ENCODE measurements at places on chromosomes 4 and X.

GRCh38 chrX:130083656-130084382 is 26.5 kb downstream of the ELF4 start:
- no peak for DNase-seq

DNA sequence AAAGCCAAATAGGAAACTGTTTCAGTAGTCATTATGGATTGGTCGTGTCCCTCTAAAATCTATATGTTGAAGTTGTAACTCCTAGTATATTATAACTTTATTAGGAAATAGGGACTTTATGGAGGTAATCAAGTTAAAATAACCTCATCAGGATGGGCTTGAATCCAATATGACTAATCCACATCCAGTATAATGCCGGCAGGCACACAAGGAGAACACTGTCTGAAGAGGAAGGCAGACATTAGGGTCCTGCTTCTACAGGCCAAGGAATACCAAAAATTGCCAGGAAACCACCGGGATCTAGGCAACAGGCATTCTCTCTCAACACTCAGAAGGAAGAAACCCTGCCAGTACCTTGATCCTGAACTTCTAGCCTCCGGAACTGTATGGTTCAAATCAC is 130.3 kb downstream of the ATP10D start:
- DNase-seq, result no peak

- no peak for DNase-seq
These were observed 540 bp downstream of the ZNF721 start for GRCh38 chr4:498328-498904.

GRCh38 chr4:182855312-182855711 is 61.9 kb downstream of the DCTD start:
- DNase-seq, result no peak

DNA sequence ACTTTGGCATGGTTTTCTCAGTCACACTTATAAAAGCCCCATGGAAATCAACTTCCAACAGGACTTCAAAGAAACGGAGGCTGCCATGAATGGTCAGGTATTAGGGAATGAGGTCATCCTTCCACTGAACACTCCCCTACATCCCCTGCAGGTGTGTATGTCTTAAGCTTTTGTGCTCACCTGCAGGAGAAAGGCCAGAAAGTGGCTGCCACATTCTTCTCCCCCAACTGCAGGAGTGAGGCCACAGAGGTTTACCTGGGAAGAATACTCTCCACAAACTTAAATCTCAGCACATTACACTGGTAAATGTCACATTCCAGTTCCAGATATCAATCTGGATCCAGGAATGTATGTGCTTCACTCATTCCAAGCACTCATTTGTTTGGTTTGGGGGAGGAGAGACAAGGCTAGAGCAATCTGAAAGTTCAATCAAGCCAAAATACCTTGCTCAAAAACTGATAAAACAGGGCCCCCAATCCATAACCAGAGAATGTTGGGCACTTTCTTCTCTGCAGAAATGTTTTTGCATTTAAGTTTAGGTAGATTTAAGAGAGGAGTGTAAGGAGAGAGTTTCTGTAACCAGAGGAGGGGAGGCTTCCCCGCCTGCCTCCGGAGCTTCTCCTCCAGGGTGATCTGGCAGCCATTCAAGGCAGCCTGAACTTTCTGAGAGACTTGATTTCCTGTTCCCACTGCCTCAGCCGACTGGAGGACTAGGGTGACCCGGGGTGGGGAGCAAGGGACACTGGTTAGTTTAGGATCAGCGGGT is 15.4 kb downstream of the FAM9C start:
- no peak for DNase-seq

DNA sequence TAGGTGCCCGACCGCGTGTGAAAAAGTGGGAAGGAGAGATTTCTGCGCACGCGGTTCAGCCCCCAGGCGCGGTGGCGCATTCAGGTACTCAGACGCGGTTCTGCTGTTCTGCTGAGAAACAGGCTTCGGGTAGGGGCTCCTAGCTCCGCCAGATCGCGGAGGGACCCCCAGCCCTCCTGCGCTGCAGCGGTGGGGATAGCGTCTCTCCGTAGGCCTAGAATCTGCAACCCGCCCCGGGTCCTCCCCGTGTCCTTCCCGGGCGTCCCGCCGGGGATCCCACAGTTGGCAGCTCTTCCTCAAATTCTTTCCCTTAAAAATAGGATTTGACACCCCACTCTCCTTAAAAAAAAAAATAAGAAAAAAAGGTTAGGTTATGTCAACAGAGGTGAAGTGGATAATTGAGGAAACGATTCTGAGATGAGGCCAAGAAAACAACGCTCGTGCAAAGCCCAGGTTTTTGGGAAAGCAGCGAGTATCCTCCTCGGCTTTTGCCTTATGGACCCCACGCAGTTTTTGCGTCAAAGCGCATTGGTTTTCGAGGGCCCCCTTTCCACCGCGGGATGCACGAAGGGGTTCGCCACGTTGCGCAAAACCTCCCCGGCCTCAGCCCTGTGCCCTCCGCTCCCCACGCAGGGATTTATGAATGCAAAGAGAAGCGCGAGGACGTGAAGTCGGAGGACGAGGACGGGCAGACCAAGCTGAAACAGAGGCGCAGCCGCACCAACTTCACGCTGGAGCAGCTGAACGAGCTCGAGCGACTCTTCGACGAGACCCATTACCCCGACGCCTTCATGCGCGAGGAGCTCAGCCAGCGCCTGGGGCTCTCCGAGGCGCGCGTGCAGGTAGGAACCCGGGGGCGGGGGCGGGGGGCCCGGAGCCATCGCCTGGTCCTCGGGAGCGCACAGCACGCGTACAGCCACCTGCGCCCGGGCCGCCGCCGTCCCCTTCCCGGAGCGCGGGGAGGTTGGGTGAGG is 3.7 kb downstream of the SHOX start:
- no peak for DNase-seq

DNA sequence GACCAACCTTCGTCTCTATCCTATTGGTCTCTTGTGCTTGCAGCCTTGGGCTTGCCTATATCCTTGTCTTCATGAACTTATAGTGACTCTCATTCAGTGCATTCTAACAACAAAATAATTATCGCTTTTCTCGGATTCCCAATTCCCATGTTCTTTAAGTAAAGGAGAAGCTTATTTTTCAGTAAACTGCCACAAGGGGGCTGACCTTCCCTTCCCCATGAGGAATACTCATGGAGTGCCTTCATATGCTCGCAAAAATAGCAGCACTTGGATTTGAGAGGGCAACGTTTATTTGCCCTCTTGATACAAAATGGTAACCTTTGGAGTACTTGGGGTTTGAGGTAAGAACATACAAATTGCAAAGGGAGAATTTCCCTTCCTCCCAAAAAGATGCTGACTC is 183.2 kb upstream of the TENT5D start:
- no peak for DNase-seq

GRCh38 chr4:148618856-148619255 is 176.6 kb upstream of the NR3C2 start:
- DNase-seq, result no peak

- no peak for DNase-seq
These were observed 2.8 kb upstream of the SAP30 start for GRCh38 chr4:173367946-173368345.

GRCh38 chr4:2930135-2930757 is 33.0 kb downstream of the NOP14 start:
- no peak for DNase-seq

- no peak for DNase-seq
These were observed 214.2 kb downstream of the RELL1 start for GRCh38 chr4:37471971-37472370.

DNA sequence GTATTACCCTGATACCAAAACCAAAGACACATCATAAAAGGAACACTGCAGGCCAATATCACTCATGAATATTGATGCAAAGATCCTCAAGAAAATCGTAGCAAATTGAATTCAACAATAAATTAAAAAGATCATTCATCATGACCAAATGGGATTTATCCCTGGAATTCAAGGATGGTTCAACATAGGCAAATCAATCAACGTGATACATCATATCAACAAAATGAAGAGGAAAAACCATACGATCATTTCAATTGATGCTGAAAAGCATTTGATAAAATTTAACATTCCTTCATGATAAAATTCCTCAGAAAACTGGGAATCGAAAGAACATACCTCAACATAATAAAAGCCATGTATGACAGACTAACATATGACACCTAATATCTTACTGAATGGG is 52.7 kb upstream of the STARD8 start:
- no peak for DNase-seq

- no peak for DNase-seq
These were observed 32.9 kb downstream of the CCNQ start for GRCh38 chrX:153565996-153566580.

DNA sequence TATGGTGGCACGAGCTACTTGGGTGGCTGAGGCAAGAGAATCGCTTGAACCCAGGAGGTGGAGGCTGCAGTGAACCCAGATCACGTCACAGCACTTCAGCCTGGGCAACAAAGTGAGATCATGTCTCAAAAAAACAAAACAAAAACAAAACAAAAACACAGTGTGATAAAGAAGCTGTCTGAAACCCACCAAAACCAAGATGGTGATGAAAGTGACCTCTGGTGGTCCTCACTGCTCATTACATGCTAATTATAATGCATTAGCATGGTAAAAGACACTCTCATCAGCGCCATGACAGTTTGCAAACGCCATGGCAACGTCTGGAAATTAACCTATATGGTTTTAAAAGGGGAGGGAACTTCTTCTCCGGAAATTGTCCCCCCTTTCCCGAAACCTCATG is 29.4 kb upstream of the OPHN1 start:
- peak; percentile 0 for DNase-seq

DNA sequence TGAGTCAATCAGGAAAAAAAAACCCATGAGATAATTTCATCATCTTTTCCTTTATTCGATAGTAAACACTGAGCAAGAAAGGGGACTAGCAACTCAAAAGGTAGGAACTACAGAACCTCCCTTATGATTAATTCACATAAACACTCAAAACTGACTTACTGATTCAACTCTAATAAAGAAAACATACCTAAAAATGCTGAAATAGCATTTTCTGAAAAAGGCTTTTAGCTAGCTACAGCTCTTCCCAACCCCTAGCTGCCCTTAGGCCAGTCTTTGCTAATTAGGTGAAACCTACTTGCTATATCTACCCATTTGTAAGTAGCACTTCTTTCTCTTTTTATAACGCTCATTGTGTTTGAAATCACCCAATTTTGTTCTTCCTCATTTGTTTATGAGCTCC is 150.6 kb downstream of the ATRX start:
- DNase-seq, result no peak

DNA sequence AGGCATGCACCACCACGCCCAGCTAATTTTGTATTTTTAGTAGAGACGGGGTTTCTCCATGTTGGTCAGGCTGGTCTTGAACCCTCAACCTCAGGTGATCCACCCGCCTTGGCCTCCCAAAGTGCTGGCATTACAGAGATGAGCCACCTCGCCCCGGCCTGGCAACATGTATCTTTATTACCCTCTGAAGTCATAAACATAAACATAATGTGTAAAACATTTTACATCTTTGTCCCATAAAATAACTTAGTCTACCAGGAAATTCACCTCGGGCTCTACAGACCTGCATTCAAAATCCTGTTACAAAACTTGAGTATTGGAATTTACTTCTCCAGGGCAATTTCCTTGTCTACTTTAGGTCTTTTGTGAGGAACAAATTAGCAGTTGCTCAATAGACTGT is 68.1 kb upstream of the DUSP21 start:
- DNase-seq, result no peak

- no peak for DNase-seq
These were observed 108.4 kb downstream of the LINC00632 start for GRCh38 chrX:140817943-140818342.

- no peak for DNase-seq
These were observed 316.8 kb downstream of the NAF1 start for GRCh38 chr4:162849937-162850336.

GRCh38 chr4:96993560-96993959 is 1149.7 kb downstream of the STPG2 start:
- DNase-seq, result no peak

DNA sequence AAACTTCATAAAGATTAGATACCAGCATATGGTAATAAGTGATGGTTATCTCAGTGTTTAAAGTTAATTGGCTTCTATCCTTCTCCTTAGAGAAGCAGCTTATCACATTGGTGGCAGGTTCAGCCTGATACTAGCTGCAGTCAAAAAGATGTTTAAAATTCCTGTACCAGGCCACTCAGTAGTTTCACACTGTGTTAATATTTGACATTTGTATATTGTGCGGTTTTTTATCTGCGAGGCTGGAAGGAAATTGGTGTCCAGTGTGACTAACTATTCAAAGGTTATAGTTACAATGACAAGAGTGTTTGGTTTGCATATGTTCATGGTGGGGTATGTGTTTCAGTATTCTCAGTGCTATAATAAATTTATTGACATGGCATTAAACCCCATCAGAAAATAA is 27.5 kb upstream of the TBC1D8B start:
- DNase-seq, result no peak

GRCh38 chrX:38804682-38805431 is 3.6 kb downstream of the MID1IP1 start:
- peak; percentile 21 for DNase-seq

DNA sequence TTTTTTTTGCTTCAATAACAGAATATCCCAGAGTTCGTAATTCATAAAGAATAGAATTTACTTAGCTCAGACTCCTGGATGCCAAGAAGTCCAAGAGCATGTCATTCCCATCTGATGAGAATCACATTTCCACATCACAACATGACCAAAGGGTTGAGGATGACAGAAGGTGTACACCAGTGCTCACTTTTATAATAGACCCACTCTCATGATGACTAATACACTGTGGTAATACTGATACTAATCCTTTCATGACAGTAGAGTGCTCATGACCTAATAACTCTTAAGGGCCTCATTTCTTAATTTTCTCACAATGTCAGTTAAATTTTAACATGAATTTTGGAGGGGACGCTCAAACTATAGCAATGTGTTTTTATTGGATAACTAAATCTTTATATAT is 69.2 kb downstream of the ZNF732 start:
- DNase-seq, result no peak

DNA sequence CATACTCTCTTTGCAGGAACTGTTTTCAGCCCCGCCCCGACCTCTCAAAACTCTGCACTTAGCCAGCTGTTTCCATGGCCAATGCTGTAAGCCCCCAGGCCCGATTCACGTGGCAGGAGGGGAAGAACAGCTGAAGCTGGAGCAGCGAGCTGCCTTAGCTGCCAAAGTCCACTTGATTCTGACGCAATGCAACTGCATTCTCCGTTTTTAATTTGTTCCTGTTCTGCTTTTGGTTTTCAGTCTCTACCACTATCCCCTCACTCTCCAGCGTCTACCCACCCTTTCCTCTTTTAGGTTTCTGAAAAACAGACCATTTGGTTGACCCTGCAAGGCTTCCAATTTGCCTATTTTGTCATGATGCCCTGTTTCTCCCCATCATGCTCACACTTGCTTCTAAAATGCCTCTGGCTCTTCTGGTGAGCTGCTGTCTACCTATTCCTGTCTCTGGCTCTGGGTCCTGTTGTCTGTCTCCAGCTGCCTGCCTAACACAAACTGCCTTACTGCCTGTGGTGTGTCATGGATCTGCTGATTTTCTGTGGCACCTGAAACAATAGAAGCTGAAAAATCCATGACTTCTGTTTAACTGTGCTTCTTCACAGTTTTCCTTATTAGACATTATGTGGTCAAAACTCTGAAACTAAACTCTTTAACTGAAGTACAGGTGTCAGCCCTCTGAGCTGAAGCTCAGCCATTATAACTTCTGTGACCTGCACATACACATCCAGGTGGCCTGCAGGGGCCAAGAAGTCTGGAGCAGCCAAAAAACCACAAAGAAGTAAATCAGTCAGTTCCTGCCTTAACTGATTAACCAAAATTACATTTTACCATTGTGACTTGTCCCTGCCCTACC is 160.5 kb upstream of the AGTR2 start:
- DNase-seq, result no peak

- no peak for DNase-seq
These were observed 378.3 kb downstream of the GBA3 start for GRCh38 chr4:23070848-23071570.
